Type B pancreatic cell (in vitro differentiated cells): ENCODE measurements at places on chromosomes 11 and 22. TPM values are rescaled to one million over a fixed set of nuclear protein-coding genes. Genes with fewer than 3 reads are reported as not detected.

DNA sequence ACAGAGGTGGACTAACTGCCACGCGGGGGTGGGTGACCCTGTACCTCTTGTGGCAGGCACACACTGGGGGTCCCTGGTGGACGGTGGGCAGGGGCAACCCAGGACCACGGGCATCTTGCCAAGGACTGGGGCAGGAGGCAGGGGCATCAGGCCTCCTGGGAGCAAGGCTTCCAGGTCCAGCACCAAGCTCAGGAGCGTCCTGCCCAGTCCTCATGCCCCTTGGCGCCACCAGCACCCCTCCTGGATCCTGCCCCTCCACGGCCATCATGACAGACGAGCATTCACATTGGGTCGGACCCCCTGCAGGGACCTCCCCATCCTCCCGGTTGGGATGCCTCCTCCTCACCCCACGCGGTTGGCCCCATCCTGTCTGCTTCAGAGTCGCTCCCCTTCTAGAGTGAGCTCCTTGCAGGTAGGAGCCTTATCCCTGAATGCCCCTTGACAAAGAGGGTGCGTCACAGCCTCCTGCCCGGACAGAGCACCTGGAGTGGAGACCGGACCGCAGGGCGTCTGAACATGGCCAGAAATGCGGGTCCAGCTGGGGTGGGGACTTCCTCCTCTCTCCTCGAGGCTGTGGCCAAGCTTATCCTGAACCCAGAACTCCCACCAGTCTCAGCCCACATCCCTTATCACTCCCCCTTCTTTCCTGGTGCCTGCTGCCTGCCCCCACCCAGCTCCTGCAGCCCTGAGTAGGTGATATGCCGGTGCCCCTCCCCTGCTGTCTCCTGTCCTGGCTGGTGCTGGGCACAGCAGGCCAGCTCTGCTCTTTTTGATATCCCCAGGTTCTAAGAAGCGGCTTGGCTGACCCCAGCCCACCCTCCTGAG is 40.3 kb downstream of the IGF2 start:
- no peaks in the 10 kb centered on the region for H3K27me3 ChIP-seq
- H3K36me3 ChIP-seq, result no peaks in the 10 kb centered on the region
- H3K4me1 ChIP-seq, result peaks cover 7% of the 10 kb centered on the region
- no peak overlapping the region for H3K27ac ChIP-seq
- no peak for DNase-seq
- H3K4me3 ChIP-seq, result no peak overlapping the region

GRCh38 chr22:49400136-49400940 is 427.3 kb downstream of the BRD1 start:
- peaks cover 8% of the 10 kb centered on the region for H3K27me3 ChIP-seq
- H3K36me3 ChIP-seq, result no peaks in the 10 kb centered on the region
- no peaks in the 10 kb centered on the region for H3K4me1 ChIP-seq
- H3K27ac ChIP-seq, result no peak overlapping the region
- peak; percentile 68 for DNase-seq

Gene SLC1A2
- 1.9 and 7.4 TPM in 2 replicates for total RNA-seq

Gene SLC37A2
- total RNA-seq, result 1.3 TPM in 2 replicates
